ENCODE measurements at places on chromosomes 3 and 15. TPM values are rescaled to one million over a fixed set of nuclear protein-coding genes. Genes with fewer than 3 reads are reported as not detected.

Gene KPNA4
- total RNA-seq = 61.1 TPM

Gene GPR27
- 1.6 TPM for total RNA-seq

Gene TIGIT
- total RNA-seq = 0.75 TPM

Gene EBLN2
- 5.1 TPM for total RNA-seq

Gene C3orf80
- total RNA-seq = 1.1 TPM

Gene GPR149
- not detected for total RNA-seq
